ENCODE measurements at places on chromosomes 2 and 18.

- DNase-seq: no peak
Measured at GRCh38 chr18:65749841-65750240, 971 bp upstream of the CDH7 start.

- no peak for DNase-seq
Measured at GRCh38 chr2:161228511-161229240, 68.4 kb downstream of the TANK start.

DNA sequence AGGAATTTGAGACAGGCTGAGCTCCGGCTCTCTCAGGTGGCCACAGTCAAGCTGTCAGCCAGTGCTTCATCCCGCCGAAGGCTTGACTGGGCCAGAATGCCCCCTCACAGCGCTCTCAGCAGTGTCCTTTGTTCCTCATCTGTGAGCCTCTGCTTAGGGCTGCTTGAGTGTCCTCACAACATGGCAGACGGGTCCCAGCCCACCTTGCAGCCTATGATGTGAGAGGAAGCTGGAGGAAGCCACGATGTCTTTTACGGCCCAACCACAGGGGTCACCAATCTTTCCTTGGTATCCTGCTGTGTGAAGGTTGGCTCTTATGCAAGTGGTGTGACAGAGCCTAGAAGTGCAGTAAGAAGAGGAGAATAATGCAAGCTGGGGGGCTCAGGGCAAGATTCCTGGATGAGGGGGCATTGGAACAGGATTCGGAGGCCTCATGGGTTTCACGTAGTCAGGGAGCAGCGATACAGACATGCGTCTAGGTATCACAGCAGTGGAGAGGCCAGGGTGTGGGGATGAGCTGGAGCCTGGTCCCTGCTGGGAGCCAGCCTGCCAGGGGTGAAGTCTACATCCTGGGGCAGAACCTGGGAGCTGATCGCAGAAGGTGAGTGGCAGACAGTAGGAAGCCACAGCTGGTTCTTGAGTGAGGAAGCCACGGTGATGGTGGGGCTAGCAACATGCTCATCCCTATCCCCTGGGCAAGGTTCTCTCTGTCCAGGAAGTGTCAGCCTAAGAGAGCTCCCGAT, 234.1 kb downstream of the GLI2 start:
- no peak for DNase-seq

GRCh38 chr2:234304950-234305349, 191.9 kb downstream of the ARL4C start:
- no peak for DNase-seq

- no peak for DNase-seq
Measured at GRCh38 chr2:38467768-38468455, 90.8 kb upstream of the ATL2 start.

DNA sequence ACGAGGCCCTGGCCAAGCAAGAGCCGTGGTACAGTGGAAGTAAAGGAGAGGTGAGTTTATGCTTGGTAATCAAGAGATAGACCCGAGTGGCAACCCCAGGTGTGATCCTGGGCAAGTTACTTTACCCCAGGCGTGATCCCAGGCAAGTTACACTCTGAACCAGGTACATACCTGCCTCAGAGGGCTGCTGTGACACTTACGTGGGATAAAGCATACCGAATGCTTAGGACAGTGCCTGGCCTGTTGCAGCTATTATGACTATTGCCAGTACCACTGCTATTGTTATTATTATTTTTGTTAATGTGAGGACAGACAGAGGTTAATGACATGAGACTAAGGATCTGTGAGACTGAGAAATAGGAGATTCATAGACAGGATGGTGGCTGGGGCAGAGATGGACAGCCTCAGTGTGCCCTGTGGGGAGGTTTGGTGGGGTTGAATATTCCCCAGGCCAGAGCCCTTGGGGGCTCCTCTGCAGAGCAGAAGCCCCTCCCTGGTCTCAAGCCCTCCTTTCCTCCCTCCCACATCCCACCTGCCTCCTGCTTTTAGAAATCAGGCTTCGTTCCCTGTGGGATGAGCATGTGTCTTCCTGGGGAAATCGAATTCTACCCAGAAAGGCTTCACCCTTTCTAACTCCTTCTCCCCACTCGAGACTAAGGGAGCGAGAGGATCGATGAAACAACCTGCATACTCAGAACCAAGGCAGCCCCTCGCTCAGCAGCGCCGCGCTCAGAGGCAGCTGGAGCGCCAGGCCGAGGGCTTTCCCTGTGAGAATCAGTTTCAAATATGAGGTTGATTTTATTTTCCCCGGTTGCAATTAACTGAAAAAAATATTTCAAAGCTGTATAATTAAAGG, 62.0 kb upstream of the SIX3 start:
- no peak for DNase-seq
